NCI-H1092 treated with DMSO at 0.1 percent for 48 hours (cell line): ENCODE measurements at places on chromosomes 16 and 17.

- DNase-seq, result peak; percentile 73
These were observed 607.5 kb downstream of the TOX3 start for GRCh38 chr16:51939378-51939871.

GRCh38 chr16:88310796-88311605, 71.8 kb upstream of the ZNF469 start:
- DNase-seq, result no peak

GRCh38 chr17:18025945-18026776, 12.8 kb downstream of the ATPAF2 start:
- DNase-seq, result peak; percentile 57

DNA sequence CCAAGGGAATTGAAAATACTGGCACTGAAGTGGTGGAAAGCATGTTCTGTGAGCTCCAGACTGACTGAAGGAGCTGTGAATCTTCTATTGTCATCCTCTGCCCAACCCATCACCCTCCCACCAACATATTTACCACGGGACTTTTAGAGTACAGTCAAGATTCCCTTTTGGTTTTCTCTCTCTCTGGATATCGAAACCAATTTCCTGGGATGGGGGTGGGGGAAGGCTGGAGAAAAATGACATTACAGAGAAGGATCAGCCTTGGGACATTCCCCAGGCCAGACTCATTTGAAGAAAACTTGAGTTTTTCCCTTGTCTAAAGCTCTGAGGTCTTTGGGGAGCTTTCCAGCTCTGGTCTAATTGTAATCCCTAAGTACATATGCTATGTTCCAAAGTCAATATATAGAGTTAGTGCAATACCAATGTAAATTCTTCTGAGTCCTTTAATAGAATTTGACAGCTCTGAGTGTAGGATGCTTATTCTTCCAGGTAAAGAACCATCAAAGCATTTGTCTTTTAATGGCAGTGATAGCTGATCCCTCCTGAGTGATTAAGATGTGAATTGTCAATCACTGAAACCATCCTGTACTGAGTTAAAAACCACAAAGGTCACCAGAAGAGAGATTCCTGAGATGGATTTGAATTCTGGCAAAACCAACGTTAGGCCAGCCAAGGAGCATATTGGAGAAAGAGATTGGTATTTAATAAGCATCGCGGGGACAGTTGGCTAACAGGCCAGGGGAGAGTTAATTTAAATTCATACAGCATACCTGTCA, 48.8 kb upstream of the CCL1 start:
- DNase-seq, result no peak

- peak; percentile 28 for DNase-seq
These were observed at the start of gene SMIM5 for GRCh38 chr17:75632863-75633485. SMIM5 (plus strand) TSS chr17:75633434; CDS start chr17:75640202, 6,768 bp downstream.

DNA sequence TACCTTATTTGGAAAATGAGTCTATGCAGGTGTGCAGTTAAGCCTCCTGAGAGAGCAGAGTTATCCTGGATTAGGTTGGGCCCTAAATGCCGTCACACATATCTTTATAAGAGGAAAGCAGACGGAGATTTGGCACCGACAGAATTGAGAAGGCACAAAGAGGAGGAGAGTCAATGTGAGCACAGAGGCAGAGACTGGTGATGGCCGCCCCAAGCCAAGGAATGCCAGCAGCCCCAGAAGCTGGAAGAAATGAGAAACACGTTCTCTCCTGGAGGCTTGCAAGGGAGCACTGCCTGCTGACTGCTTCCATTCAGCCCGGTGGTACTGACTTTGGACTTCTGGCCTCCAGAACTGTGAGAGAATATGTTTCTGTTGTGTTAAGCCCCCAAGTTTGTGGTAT, 3.2 kb downstream of the SLC46A1 start:
- DNase-seq, result no peak

- no peak for DNase-seq
These were observed 114.1 kb downstream of the NOG start for GRCh38 chr17:56707312-56708219.

DNA sequence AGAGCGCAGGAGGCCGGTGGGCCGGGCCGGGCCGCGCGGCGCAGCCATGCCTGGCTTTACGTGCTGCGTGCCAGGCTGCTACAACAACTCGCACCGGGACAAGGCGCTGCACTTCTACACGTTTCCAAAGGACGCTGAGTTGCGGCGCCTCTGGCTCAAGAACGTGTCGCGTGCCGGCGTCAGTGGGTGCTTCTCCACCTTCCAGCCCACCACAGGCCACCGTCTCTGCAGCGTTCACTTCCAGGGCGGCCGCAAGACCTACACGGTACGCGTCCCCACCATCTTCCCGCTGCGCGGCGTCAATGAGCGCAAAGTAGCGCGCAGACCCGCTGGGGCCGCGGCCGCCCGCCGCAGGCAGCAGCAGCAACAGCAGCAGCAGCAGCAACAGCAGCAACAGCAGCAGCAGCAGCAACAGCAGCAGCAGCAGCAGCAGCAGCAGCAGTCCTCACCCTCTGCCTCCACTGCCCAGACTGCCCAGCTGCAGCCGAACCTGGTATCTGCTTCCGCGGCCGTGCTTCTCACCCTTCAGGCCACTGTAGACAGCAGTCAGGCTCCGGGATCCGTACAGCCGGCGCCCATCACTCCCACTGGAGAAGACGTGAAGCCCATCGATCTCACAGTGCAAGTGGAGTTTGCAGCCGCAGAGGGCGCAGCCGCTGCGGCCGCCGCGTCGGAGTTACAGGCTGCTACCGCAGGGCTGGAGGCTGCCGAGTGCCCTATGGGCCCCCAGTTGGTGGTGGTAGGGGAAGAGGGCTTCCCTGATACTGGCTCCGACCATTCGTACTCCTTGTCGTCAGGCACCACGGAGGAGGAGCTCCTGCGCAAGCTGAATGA, 606 bp downstream of the THAP11 start:
- DNase-seq, result peak; percentile 55

DNA sequence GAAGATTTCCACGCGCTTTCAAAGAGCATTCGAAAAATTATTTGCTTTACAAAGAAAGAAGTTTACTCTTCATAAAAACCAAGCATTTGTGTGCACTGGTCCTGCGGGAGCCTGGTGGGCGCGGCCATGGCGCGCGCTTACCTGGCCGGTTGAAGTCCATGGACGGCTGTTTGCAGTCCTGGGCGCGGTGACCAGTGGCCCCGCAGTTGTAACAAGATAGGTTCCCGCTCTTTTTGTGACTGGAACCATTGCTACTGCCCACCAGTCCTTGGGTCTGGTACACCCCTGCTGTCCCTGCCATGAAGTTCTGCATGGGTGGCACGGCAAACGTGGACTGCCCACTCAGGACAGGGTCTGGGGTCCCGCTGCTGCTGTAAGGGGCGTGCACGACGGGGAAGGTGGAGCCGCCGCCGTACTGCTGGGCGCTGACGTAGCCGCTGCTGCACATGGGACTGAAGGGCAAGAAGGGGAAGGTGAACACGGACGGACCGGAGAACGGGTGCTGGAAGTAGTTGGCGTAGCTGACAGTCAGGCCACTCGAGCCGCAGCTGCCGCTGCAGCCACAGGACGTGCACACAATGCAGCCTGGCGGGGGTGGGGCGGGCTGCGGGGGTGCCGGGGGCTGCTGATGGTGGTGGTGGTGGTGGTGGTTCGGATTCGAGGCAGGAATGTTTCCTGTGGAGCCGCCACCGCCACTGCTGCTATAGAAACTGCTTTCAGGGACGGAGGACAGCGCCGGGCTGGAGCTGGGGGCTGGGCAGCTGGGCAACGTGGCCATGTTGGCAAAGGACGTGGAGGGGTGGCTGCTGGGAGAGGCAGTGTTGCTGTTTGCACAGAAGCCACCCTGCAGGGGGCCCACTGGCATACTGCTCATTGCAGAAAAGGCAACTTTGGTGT, 19.5 kb downstream of the MAP1LC3B start:
- DNase-seq, result no peak

DNA sequence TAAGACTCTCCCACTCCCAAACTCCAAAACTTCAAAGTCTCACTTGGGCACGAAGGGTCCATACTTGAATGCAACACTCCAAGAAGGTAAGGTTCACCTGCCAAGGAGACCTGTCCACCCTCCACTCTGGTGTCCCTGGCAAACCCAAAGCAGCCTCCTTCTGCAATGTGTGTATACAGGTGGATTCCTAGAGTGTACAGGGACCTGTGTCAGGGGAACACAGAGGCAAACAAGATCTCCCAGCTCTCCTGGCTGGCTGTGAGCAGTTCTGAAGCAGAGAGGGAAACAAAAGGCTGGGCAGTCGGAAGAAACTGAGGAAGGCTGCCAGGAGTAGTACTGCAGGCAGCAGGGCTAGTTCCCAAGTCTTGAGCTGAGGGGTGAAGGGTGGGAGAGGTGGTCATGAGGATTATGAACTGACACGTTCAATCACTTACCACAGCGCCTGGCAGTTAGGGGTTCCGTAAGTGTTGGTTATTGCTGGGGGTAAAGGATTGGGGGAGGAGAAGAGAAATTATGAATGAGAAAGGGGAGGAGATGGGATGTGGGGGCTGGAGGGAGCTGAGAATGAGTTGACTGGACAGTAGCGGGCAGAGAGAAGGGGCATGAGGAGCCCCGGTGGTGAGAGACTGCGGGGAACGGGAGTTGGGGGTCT, 795 bp downstream of the KCTD13 start:
- DNase-seq, result peak; percentile 2

DNA sequence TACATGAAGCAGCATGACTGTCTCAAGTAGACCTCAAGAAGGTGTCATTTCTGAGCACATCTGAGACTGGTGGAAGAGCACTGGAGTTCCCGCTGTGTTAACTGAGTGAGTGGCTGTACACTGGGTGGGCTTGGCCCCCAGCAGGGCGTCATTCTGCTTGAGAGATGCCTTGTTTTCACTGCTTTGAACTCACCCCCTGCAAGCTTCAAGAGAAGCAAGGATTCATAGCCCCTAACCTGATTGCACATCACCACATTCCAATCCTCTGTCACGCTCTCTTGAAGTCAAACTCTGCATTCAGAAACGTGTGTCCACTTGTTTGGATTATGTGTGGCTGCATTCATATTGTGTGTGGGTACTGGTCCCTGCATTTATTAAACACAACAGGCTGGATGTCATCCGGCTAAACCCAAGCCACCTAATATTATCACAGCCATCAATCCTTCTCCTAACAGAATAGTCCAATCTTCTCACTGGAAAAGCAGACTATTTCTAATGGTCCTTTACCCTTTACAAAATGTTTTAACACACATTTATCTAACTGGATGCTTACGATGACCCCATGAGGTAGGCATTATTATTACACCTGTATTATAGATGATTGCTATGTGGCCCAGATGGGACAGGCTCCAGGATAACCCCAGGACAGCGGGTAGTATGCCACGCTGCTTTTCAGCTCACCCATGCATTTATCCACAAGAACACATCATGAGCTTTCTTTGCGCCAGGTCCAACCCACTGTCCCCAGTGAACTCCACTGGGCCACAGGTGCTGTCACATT, 76.3 kb downstream of the USP31 start:
- no peak for DNase-seq

- DNase-seq, result no peak
These were observed 289.1 kb downstream of the CA10 start for GRCh38 chr17:51869387-51869786.

GRCh38 chr16:88994695-88995094, 17.7 kb upstream of the CBFA2T3 start:
- DNase-seq, result no peak

GRCh38 chr17:15121426-15121825, 143.7 kb downstream of the PMP22 start:
- DNase-seq, result no peak
